ENCODE measurements at places on chromosomes 1 and 21.

DNA sequence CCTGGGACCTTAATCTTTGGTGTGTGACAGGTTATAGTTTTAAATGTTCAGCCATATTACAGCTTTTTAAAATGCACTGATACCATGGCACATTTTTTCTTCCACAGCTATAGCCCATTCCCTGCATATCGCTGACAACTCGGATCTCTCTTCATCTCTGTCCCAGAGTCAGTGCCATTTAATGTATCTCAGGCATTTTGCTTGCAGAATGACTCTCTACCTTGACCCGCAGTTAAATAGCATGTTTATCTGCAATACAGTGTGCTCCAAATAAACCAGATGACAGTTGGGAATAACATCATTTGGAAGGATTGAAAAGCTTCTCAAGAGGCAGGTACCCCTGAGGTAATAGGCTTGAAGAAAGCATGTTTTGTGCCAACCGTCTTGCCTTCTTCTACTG, 99.8 kb upstream of the USH2A start:
- no peak for DNase-seq

GRCh38 chr1:89298461-89298860, 25.8 kb upstream of the GBP5 start:
- DNase-seq: no peak

DNA sequence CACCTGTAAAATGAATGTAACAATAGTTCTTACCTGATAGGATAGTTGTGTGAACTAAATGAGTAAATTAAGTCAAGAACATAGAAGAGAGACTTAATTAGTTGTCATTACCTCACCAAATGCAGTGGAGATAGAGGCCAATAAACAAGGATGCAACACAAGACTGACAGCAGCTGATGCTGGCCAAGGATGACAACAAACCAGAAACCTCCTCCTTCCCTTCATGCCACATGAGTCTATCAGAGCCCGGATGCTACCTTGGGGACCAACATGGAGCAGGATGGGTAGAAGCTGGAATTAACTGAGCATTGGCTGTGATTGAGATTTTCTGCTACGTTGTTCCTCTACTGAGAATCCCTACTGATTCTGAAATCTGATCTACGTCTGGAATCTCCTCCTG, 30.3 kb upstream of the USP1 start:
- DNase-seq: no peak

DNA sequence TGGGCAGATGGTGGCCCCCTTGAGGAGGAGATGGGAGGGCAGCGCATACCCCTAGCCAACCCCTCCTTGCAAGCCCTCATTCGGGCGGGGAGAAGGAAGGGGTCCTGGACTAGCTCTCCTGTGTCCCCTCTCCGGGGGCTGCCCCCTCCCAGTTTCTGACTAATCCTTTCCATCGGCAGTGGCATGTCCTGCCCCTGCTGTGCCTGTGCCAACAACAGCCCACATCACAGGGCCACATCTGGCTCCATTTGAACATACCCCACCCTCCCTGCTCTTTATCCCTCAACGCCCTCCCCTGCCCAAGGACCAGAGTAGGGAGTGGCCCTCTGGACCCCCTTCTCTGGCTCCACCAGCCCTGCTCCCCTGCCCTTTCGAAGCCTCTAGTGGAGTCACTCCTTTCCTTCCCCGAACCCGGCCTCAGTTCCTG, 11.0 kb upstream of the LMNA start:
- DNase-seq: peak; percentile 82

GRCh38 chr21:23402929-23403520, 2204.3 kb downstream of the MRPL39 start:
- no peak for DNase-seq

GRCh38 chr1:94416901-94417727, 1.1 kb upstream of the ABCD3 start:
- DNase-seq: no peak

GRCh38 chr21:29496337-29496736, 197.6 kb downstream of the BACH1 start:
- DNase-seq: no peak

GRCh38 chr1:109112056-109112651, 1.8 kb upstream of the ELAPOR1 start:
- DNase-seq: no peak

DNA sequence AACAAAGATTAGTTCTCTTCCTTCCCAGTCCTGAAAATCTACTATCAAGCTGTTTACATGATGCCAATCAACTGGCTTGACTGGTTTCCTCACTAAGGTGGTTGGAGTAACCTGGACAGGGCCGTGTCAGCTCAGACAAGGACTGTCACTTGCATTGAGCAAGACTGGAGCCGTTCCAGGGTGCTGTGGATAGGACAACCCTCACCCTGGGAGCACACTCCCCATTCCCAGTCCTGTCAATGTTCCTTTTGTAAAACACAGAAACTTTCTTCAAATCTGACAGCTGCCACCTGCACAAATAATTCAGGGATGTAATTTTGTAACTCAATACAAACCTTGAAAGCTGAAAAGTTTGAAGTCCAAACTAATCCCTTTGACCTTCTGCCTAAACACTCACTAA, 31.4 kb downstream of the PLPP3 start:
- no peak for DNase-seq

DNA sequence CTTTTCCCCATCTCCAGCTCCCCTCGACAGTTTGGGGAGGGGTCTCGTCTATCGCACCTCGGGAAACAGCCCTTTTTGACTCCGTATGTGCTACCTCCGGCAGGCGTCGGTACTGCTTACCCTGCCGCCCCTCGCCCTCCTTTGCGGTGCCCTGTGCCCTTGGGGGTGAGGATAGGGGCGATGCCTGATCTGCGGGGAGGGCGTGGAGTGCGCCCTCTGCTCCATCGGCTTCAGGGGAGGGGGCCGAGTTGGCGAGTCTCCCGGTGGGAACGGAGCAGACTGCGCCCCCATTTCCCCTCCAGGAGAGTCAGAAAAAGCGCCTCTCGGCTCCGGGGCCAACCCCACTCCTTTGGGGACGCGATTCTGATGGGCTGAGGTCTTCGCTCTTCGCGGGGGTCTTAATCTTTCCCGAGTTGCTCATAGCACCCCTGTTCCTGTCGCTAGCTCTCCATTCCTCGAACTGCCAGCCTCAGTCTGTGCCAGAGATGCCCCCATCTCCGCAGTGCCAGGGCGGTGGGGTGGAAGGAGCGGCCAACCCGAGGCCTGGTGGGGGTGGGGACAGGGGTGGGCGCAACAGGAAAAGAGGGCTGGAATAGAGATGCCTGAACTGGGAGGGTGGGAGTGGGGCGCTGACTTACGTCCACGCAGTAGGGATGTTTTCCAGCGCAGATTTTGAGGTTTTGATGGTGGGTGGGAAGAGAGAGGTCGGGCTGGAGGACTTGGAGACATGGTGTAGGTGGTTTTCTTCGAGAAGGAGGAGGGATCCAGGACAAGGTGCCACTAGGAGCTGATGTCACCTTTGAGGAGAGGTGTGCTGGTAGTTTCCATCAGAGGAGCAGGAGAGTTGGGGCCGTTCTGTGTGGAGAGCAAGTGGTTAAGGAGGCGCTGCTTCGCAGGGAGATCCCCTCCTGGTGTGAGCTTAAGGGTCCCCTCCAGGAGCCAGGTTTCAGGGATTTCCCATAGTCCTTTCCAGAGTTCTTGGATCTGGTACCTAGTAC, 674 bp downstream of the PPFIA4 start:
- DNase-seq: no peak

DNA sequence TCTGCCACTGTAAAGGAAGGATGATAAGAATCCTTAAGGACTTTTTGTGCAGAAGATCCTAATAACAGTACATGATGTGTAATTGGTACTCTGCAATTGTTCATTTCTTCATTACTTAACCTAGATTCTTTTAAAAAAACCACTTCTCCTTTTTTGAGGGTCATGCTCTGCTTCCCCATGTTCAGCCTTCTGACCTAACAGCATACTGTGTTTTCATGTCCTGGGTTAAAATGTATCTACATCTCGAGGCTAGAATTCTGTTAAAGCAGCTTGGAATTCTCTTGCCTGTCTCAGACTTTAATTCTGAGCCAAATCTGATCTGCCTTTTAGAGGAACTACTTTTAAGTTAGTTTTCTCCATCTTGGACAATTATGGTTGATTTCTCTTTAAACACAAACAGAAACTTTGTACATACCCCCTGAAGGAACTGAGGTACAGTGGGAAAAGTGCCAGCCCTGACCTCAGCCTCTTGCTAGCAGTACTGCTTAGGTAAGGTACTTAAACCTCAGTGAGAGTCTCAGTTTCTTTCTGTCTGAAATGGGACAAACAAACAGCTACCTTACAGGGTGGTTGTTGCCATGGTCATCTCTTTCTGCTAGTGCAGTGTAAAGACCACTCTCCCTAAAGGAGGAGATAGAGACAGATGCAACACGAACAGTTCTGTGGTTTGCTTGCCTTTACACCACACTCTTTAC, 103.2 kb upstream of the DYNLT5 start:
- no peak for DNase-seq

DNA sequence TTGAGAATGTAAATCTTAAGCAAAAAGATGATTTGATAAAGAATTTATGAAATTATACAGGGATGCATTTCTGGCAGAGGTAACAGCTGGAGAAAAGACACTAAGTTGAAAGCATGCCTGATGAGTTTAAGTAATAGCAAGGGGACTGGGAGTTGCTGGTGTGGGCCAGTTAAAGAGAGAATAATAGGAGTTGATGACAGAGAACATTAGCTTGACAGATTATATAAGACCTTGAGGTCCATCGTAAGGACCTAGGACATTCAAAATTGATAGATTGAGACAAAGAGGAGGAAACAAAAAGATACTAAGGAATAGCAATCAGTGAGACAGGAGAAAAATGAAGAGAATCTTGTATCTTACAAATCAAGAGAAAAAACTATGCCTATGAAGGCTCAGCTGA, 84.7 kb upstream of the TMPRSS15 start:
- no peak for DNase-seq

DNA sequence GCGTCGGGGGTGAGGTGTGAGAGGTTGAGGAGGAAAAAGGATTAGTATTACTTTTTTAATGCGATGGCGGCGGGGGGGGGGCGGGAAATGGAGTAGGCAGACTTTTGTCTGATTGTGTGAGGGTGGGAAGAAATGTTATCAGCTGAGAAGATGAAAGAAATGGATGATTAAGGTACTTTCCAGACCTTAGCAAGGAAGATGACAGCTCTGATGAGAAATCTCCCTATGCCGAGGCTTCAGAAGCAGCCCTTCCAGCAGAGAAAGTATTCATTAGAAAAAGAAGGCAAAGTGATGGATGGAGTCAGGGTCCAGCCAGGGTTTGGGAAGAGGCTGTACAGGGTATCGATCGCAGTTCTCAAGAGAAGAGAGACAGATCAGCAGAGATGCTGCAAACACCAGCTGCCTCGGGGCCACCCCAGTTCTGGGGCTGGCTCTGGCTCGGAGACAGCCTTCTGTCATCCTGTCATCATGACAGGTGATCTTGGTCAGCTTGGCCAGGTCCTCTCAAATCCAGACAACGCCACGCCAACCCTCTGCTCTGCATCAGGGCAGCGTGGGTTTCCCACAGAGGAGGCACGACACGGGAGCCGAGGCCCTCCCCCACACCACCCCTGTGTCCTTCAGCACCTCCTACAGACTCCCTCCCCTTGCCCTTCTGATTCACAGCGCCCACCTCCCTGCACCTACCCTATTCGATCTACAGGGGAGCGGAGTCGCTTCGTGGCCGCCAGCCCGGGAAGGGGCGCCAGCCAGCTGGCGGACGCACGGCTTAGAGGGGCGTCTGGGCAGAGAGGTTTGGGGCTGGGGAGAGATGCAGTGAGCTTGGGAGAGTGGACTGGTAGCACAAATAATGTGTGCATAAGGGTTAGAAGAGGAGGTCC, 674 bp upstream of the ATXN7L2 start:
- DNase-seq: peak; percentile 74

GRCh38 chr1:3274972-3275371, 179.5 kb upstream of the ARHGEF16 start:
- DNase-seq: no peak

DNA sequence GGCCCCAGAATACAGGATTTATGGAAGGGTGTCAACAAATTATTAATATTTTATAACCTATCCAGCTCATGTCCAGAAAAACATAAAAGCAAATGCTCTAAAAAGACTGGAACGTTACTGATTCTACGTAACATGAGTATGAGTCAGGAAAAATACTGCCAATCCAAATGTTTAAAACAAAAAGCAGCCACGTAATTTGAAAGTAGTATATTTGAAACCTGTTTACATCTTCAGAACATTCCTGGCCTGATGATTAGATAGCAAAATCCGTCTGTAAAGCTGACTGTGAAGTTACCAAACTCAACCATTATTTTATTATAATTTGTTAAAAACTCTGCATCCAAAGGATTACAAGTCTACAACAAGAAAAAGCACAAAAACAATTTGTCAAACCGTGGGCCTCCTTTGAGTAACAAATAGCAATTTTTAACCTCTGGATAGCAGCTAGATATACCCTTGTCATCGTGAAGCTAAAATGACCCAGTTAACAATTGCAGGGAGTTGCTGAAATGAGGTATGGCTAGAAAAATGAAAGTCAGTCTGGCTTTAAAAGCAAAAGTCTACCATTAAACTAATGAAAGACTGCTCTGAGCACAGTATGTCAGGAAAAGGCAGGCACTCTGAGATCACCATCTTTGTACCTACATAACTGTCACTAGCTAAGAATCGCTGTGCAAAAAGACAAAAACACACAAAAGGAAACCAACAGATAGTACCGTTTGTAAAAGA, 1.2 kb downstream of the UBR4 start:
- DNase-seq: no peak

- no peak for DNase-seq
Measured at GRCh38 chr1:51543858-51544257, 24.8 kb upstream of the EPS15 start.

DNA sequence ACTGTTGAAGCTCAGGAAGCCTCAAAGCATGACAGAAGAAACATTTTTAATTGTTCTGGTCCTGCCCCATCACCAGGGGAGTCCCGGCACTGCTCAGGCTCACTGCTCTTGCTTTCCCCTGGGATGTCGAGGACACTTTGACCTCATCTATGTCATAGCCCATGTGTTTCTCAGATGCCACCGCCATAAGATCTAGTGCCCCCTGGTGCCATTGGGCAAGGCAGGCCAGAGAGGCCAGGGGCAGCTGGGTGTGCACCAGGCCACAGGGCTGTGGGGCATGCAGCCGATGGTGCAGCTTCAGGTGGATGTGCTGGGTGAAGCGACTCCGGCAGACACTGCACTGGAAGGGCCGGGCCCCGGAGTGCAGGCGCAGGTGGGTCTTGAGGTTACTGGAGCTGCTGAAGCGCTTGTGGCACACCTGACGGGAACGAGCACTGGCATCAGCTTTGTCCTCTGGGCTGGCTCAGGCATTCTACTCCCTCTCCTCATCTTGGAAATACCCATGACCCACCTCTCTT, 7.7 kb upstream of the CRYBG2 start:
- no peak for DNase-seq

GRCh38 chr1:84947536-84948410, 49.1 kb downstream of the MCOLN2 start:
- DNase-seq: no peak

DNA sequence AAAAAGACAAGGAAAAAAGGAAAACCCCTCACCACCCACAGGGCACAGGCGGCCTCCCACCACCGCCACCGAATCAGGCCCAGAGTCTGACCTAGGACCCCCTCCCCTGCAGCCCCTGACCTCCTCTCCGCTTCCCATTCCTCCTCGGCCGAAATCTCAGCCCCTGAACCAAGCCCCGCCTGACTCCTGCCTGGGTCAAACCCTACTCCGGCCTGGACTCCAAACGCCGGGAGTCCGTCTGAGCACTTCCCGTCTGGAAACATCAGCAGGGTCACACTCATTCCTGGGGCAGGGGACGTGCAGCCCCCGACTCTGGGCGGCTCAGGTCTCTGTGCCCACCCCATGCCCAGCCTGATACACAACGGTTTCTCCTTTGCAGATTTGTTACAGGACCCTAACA, 26.4 kb upstream of the SUMO3 start:
- DNase-seq: no peak
